ENCODE measurements at places on chromosomes 13 and 19.

DNA sequence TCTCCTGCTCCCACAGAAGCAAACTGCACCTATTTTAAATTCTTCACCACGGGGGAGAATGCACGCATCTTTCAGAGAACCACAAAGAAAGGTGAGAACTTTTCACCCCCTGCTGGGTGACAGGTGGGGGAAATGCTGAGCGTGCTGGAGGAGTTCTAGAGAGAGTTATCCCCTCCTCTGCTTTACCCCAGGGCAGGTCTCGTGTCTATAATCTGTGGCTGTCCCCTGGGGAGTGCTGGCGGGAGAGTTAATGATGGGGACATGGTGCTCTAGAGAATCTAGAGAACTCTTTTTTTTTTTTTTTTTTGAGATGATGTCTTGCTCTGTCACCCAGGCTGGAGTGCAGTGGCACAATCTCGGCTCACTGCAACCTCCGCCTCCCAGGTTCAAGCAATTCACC, 6.8 kb downstream of the CACNG6 start:
- no peak for DNase-seq

GRCh38 chr13:96243376-96243775, 153.5 kb downstream of the HS6ST3 start:
- no peak for DNase-seq

DNA sequence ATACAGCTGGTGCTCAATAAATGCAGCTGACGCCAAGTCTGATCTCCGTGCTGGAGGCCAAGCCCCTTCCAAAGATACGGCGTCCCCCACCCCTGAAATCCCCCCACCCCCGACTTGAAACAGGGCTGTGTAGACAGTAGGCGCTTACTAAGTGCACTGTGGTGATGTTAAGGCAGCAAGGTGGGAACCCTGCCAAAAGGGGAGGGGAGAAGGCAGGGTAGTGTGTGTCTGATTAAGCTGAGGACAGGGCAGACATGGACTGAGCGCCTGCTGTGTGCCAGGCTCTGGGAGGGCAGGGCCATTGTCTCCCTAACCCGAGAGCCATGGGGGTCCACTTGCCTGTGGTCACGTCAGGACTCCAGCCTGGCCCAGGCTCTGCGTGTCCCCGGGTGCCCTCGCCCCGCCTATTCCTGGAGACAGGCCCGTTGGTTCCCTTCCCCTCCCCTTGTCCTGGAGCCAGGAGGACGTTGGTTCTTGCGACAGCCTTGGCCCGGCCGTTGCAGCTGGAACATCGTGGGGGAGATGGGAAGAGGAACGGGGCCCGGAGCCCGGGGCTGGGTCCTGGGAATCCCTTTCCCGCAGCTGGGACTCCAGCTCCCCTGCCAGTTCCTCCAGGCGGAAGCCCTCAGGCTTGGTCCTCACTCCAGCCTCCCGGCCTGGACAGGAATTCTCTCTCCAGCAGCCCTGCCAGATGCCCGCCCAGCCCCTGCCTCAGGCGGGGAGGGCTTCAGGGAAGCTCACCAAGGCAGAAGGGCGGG, 1.7 kb upstream of the ELANE start:
- no peak for DNase-seq

DNA sequence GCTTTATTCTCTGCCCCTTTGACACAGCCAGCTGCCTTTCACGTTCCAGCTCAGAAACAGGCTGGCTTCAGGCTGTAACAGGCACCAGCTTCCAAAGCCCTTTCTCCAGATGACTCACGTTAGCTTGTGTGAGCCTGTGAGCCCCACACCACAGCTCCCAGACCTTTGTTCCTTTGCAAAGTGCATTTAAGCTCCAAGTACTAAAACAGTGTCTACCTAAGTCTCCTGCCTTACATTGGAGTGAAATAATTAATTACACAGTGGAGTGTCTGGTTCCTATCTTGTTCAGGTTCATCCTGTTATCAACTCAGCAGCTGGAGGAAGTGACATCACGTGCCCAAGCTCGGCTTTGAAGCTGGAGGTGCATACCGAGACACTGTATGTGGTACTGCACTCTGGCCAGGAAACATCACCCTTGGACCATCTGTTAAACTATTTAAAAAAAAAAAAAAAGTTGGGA, 475.8 kb downstream of the FOXO1 start:
- DNase-seq = peak; percentile 26

GRCh38 chr13:111922086-111922485, 144.9 kb upstream of the SOX1 start:
- DNase-seq = no peak

GRCh38 chr13:36475468-36475867, 43.2 kb downstream of the CCNA1 start:
- no peak for DNase-seq

- no peak for DNase-seq
These were observed 646.1 kb upstream of the PCDH20 start for GRCh38 chr13:62061751-62062150.

DNA sequence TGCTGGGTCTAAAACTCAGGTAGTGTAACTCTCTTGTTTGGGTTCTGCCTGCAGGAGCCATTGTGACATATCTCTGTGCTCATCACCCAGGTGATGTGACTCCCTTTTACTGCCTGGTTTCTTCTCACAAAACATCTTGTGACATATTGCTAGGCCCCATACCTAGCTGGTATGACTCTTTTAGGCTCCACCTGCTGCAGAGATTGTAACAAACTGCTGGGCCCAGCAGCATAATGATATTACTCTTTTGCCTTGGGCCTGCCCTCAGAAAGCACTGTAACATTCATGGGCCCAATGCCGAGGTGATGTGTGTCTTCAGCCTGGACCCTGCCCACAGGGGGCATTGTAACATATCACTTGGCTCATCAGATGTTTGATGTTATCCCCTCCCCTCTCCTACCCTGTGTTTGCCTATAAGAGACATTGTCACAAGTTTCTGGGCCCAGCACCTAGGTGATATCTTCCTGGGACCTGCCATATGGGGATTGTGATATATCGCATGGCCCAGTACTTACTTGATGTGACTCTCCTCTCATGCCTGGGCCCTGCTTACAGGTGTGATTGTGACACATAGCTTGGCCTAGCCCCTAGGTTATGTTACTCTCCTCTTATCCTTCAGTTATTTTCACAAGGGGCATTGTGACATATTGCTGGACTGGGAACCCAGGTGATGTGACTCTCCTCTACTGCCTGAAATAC, 18.0 kb upstream of the ZNF681 start:
- no peak for DNase-seq

- no peak for DNase-seq
These were observed 755.6 kb upstream of the MIR17HG start for GRCh38 chr13:90591927-90592268.

DNA sequence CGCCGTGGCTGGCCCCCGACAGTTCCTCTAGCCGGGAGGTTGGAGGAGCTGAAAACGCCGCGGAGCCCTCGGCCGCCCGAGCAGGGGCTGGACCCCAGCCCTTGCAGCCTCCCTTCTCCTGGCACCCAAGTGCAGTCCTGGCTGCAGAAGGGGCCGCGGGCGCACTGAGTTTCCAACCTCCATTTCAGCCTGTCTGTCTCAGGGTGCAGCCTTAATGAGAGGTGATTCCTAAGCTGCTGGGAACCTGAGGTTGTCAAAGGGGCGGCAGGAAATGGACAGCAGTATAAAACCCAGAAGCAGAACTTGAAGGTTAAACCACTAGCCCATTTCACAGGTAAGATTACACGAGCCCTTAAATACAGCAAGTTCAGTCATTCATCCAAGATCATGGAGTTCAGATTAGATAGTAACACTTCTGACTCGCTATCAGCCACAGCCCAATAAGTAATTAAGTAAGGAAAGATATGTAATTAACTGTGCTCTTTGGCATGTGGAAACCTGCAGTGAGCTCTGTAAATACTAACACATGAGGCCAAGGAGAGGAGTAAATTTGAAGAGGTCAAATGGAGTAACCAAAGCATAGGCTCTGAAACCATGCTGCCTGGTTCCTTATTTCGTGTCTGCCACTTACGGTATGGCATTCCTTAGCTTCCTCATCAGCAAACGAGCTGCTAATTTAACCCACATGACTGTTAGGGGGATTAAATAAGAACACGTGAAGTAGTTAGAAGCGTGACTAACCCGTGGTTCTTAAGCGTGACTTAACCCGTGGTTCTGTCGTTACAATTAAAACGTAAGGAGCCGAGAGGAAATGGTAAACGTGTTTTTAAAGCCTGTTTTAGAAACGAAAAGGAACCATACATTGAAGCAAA, 686 bp downstream of the SETDB2 start:
- DNase-seq = peak; percentile 64
